ENCODE measurements at places on chromosomes 3 and 15.
A peak's percentile ranks its signal among the peaks of the same experiment; 100 is the strongest.

- no peak for DNase-seq
Observed at GRCh38 chr15:62208367-62208766, 43.3 kb upstream of the C2CD4B start.

DNA sequence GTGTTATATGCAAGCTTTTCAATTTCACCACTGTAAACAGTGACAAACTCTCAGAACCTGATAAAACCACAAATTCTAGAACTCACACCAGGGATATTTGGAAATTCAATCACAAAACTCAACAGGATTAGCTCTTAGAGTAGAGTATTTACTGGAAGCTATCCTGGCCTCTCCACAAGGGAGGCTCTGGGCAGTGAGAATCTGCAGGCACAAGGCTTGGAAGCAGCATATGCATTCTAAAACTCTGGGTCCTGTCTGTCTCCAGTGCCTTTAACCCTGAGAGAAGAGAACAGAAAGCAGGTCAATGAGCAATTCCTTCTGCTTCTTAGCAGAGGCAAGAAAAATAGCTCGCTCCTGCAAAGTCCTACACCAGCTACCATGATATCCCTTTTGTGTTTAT, 23.4 kb downstream of the PLSCR4 start:
- no peak for DNase-seq

DNA sequence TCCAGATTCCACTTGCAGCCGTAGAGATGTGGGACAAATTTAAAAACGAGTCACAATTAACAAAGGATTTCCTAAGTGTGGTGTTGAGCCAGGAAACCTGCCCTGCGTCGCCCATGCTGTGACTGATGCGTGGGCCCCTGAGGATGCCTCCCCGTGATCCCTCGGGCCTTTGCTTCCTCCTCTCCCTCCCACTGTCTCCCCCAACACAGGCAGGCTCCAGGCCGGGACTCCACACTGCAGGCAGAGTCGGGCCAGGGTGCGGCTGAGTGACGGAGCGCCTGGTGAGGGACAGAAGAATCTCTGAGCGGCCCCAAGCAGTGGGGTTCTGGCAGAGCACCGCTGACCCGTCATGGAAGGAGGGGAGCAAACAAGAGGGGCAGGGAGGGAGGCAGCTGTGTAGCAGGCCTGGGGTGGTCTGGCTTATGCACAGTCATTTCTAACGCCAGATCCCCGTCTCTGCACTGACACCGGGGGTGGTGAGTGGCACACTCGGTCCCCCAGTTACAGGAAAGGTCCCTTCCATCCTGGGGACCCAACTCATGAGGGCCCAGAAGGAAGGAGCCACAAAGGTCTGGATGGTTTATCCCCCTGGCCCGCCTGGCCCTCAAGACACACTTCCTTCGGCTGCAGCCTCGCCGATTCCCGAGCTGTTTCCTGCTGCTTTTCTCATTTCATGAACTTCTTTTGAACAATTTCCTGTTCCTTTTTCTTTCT, 91.0 kb downstream of the XXYLT1 start:
- DNase-seq = no peak

DNA sequence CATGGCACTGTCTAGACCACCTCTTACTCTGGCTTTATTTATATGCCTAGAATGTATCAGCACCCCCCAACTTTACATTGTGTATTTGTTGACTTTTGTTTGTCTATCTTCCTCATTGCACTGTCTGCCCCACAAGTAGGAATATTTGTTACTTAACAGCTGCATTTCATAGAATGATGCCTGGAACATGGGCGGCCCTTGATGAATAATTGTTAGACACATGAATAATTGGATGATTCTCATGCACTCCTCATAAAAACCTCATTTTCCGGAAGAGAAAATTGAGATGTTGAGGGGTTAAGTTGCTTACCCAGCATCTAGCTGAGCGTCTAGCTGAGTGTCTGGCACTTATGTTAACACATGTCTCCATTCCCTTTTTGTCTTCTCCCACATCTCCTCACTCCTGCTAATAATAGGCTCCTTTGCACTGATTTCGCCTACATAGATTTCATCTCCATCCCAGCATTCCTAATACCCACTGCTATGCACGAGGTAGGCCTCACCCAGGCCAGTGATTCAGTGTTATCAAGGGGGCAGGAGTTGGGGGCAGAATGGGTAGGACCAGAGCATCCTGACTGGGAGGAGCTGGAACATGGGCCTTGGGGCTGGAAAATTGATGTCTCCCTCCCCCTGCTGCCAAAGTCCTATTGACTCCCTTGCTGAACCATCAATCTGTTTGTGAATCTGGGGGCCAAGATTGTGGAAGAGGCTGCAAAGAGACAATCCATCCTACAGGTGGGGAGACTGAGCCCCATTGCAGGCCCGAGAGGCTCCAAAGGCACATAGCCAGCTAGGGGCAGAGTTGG, 7.8 kb upstream of the WNT7A start:
- no peak for DNase-seq

- DNase-seq = no peak
Observed at GRCh38 chr15:81418891-81419290, 44.9 kb upstream of the TMC3 start.

GRCh38 chr3:149023951-149024350, 32.6 kb downstream of the GYG1 start:
- DNase-seq = peak; percentile 31

DNA sequence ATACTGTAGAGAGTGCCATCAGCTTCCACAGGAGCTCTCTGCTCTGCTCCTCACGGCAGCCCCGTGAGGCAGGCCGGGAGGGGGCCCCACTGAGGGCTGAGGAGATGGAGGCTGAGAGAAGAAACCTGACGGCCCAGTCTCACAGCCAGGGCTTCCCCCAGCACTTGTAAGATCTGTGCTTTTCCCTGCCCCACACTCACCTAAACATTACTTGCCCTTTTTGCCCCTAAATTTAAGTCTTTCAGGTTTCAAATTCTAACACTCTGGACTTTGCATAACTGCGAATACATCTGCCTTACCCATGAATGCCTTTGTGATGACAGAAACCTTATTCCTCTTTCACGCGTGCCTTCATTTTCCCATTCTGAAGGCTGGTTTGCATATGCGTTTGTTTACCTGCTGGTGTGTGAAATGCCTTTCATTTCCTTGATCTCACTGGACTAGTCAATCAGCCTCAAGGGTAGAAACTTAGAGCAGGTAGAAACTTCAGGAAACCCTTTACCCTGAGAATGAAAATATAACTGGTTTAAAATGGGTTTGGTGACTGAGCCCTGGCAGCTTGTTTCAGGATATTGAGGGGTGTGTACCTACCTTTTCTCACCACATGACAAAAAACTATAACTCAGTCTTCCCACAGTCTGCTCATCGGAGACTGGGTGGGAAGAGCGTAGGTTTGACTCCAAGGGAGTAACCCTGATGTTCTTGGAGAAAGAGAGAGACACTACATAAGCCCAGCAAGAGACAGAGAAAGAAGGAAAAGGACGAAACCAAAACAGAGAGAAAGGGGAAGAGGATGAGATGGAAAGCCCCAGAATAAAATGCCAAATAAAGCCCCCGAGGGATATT, 20.1 kb downstream of the SLC12A8 start:
- no peak for DNase-seq

- DNase-seq = no peak
Observed at GRCh38 chr3:173380681-173381080, 16.9 kb upstream of the NLGN1 start.

DNA sequence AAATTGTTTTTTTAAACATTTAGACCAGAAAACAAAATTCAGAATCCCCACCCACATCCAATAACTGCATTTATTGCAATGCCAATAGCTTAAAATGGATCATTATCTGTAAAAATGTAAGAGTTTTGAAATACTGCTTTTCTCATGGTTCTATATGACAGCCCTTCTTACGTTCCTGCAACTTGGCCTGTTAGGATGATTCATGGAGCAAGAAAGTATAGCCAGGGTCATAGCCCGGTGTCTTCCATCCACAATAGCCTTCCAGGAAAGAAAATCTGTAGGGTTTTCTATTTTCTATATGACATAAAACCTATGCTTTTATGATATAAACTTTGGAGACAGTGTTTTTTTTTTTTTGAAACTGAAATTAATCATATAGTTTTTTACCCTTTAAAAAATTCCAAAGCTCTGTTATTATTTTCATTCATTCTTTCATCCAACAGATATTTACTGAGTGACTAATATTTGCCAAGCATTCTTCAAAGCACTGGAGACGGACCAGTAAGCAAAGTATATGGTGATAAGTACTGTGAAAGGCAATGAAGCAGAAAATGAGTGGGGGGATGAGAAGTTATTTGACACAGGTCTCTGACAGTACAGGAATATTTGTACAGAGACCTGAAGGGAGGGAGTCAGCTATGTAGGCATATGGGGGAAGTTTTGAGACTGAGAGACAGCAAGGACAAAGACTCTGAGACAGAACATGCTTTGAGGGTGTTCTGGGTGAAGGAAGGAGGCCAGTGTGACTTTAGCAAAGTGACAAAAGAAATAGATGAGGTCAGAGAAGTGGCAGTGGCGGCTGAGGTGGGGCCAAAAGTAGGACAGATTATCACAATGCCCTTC, 29.0 kb upstream of the SLC2A2 start:
- DNase-seq = peak; percentile 73

DNA sequence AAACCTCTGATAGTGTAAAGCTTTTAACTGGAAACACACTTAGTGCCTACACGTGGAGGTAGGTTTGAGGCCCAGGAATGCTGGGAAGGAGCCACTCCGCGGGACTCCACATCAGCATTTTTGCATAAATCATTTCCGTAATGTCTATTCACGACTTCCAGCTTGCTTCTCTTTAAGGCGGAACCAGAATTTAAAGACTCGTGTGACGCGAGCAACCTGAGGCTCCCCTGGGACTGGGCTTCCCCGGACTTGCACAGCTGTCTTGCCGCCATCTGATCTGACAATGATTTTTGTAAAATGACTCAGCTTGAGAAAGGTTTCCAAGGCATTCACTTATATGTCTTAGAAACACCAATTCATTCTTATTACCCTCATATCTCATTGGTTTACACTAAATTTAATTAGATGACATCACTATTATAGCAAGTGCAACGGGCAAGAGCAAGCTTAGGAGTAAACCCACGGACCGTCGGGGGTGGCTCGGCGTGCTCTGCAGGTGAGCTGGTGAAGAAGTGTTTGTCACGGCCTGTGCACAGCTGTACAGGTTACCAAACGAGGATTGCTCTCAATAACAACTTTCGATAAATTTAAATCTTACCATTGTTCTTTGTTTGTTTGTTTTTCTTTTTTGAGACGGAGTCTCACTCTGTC, 95.2 kb downstream of the CHSY1 start:
- DNase-seq = peak; percentile 85

- DNase-seq = no peak
Observed at GRCh38 chr15:69271217-69271616, 27.5 kb upstream of the PAQR5 start.

GRCh38 chr3:3798631-3799113, 559 bp upstream of the LRRN1 start:
- no peak for DNase-seq

DNA sequence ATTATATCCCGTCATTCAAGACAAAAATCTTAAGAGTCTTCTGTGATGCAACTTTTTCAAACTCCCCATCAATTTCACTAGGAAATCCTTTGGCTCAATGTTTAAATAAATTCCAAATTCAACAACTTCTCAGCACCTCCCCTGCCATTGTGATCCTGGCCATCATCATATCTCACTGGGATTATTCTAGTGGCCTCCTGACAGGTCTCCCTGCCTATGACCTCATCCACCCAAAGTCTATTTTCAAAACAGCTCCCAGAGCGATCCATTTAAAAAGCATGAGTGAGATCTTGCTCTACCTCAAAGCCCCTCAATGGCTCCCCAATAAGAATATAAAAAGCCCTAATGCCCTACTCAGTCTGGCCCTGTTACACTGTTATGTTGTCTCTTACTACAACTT, 293.2 kb downstream of the FOXP1 start:
- DNase-seq = no peak

DNA sequence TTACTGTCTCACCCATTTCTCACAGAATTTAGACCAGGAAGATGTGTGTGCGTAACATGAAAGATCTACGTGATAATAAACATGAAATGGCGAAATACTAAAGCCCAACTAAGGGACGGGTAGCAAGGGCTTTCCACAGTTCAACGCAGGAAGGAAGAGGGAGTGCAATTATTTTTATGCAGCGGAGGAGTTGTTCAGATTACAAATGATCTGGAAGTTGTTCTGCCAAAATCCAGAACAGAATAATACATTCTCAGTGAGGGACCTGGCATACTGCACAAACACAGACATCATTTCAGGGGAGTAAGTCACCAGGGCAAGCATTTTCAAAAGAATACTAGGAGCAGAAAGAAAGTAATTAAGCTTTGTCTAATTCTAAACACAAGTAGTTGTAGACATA, 133.6 kb upstream of the RAP2B start:
- no peak for DNase-seq

DNA sequence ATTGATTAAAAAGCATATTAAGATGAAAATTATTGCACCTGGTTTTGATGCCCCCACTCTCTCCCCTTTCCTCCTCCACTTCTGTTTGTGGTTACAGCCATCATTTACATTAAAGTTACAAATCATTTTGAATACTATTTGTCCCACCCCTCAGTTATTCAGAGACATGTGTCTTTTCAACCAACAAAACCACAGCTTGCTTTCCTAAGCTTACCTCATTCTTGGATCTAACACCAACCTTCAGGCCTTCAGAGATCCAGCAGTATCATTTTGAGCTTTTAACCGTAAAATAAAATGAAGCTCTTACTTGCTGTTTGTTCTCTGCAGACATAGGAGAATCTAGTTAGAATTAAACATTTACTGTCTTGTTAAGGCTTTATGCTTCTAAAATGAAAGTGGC, 4.7 kb downstream of the PXYLP1 start:
- no peak for DNase-seq

DNA sequence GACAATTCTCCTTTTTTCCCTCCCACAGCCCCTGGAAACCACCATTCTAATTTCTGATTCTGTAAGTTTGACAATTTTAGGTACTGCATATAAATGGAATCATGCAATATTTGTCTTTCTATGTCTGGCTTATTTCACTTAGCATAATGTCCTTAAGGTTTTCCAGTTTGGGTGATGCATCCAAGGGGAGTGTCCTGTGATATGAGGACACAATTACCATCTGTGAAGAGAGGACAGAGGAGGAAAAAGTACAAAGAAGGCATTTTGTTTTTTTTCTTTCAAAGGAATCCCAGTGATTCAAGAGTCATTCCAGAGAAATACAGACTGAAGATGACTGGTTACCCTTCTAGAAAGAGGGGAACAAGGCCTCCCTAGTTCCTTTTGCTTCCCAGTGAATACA, 514.7 kb upstream of the TGFBR2 start:
- no peak for DNase-seq

DNA sequence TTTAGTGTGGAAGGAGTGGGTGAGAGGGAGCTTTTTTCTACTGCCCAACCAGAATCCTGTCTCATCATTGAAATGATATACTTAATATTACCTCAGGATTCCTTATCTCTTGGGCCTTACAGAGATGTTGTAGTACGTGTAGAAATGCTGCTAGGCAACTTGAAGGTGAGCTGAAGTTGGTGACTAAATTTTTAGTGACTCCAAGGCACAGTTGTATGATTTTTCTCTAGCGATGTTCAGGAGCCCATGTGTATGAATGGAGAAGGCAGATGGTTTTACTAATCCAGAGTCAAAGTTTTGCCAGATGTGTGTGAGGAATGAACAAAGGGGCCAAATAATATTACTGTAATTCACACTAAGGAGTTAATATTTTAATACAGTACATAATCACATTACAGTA, 42.8 kb upstream of the TEX9 start:
- DNase-seq = no peak
